ENCODE measurements at places on chromosomes 2 and 18.
A peak's percentile ranks its signal among the peaks of the same experiment; 100 is the strongest.

GRCh38 chr2:67130531-67131256, 266.4 kb upstream of the ETAA1 start:
- no peak for DNase-seq

- DNase-seq, result peak; percentile 54
Measured at GRCh38 chr2:18651842-18652774, 62.7 kb upstream of the NT5C1B start.

GRCh38 chr18:76581261-76581660, 86.2 kb upstream of the ZNF516 start:
- DNase-seq, result no peak

- DNase-seq, result peak; percentile 15
Measured at GRCh38 chr2:98379311-98380202, 33.3 kb downstream of the CNGA3 start.

DNA sequence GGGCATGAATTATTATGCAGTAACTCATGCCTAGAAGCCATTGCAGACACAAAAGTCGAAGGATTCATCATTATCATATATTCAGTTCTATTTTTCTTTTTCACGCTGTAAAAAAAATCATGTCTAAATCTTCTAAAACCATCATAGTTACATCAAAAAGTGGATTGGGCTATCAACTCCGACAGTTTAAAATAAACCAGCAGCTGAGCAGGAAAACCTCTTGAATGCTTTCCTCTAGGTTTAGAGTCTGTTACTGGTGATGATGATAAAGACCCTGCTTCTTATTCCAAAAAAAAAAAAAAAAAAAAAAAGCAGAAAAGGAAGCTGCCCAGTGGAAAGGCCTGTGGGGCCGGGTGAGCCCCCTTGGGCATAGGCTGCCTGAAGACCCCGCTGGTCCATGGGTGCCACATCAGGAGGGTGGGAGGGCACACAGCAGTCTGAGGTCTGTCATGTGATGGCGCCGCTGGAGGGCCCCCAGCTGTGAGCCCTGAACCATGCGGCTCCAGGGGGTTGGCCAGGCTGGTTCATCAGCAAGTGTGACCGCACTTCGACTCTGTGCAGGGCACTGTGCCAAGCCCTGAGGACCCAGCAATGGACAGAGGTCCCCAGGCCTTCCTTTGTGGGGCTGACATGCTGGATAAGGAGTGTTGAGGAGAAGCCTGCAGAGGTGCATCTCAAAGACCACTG, 199.6 kb downstream of the EIPR1 start:
- DNase-seq, result no peak

DNA sequence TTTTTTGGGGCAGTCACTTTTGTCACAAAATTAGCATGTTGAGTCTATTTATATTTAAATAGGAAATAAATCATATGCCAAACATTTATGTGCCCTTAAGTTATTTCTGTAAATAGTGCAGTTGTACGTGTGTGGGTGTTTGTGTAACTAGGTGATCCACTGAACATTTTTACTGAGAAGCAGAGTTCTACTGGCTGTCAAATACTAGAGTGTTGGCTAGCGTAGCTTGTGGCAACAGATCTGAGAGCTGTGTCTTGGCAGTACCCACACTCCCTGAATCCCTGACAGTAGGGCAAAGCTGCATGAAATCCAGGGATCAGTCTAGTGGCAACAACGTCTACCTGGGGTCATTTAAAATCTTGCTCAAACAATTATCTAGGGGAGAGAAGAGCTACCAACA, 273.1 kb upstream of the SLC8A1 start:
- no peak for DNase-seq

DNA sequence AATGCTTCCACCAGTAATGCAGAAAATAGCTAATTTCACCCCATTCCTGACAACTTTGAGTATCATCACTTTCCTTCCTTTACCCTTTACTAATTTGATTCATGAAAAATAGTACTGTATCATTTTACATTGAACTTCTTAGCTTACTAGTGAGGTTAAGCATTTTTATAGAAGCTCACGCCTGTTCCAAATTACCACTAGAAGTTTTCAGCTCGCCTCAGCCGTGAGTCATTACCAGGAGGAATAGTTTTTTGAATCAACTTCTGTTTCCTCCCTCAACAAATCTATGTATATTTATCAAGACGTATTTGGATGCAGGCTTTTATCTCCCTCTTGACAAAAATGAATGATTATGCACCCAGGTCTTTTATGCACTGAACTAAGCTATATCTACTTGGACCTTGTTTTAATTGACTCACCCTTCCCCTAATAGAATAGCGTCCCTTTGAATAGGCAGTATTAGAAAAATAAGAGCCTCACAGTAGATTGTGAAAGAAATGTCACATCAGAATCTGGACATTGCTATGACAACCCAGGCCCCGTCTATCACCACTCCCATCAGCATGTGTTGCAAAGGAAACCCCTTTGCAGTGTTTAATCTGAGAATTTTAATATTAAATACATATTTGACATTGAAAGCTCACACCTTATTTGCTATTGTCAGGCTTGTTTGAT, 207.4 kb upstream of the NRP2 start:
- DNase-seq, result peak; percentile 72

GRCh38 chr2:182391443-182391842, 35.4 kb downstream of the PDE1A start:
- no peak for DNase-seq

DNA sequence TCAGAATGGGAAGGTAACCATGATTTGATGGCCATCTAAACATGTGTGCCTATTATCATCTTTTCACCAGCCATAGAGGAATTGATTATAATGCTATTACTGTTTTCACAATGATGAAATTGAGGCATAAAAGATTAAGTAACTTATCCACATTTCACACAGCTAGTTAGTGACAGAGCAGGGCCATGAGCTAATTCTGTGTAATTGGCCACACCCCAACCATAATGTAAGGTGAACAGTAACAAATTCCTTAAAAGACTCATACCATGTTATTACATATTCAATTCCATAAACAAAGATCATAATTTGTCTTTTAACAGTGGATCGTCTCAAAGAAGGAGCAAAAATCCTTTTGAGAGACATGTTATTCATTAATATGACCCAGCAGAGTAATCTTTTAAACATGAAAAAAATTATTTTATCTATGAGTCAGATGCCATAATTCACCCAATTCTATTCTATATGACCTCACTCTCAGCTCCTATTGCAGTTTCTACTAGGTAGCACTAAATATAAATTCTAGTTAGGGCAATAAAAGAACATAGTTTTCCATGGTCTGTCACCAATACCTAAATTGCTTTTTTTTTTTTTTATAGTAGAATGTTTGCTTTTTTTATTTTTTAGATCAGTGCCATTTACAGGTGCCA, 475.8 kb upstream of the SLC39A10 start:
- no peak for DNase-seq

- peak; percentile 75 for DNase-seq
Measured at GRCh38 chr2:238945433-238946150, 97.7 kb downstream of the TWIST2 start.

- DNase-seq, result no peak
Measured at GRCh38 chr2:158273791-158274190, 172.1 kb downstream of the UPP2 start.

- no peak for DNase-seq
Measured at GRCh38 chr2:121319941-121320340, 34.9 kb upstream of the TFCP2L1 start.

GRCh38 chr18:12334863-12335262, 26.8 kb downstream of the TUBB6 start:
- DNase-seq, result no peak

- DNase-seq, result no peak
Measured at GRCh38 chr2:86211796-86212188, 12.5 kb downstream of the MRPL35 start.

- DNase-seq, result no peak
Measured at GRCh38 chr18:45136381-45137086, 455.8 kb downstream of the SETBP1 start.

DNA sequence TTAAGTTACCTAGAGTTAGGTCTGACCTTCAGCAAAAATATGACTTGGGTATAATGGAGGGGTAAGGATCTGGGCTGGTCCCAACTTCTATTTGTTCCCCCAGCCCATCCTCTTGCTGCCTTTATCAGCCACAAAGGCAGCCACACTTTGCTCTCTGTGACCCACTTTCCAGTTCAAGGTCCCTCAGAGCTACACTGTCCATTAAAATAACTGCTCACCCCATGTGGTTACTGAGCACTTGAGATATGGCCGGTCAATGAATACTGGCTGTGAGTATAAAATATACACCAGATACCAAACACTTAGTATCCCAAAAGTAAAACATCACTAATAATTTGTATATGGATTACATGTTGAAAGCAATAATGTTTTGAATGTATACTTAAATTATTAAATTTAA, 67.2 kb downstream of the EPHA4 start:
- DNase-seq, result no peak

GRCh38 chr18:11327391-11328009, 178.1 kb upstream of the PIEZO2 start:
- no peak for DNase-seq

- no peak for DNase-seq
Measured at GRCh38 chr18:48983793-48984437, 33.1 kb upstream of the SMAD7 start.

All from AG08395 (cell line).